ENCODE measurements at places on chromosomes 7 and 10.

- no peak for DNase-seq
Observed at GRCh38 chr7:37853468-37853867, 5.1 kb downstream of the NME8 start.

DNA sequence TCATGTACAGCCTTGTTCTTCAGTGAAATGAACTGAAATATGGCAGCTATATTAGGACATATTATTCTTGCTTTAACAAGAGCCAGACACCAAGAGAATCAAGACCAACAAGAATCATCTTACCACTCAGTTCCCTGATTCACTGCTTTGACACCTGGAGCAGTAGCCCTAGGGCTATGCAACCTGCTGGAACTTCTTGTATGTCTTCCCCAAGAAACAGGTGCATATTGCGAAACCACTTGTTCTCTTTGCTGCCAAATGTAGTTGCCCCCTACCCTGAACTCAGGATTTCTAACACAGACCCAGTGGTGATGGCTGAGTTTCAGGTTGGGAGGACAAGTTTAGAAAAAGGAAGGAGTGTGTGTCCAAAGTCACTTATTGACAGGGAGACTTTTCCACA is 46.1 kb downstream of the WIPF3 start:
- DNase-seq: no peak

GRCh38 chr10:120800528-120801323 is 50.4 kb upstream of the WDR11 start:
- DNase-seq: no peak

DNA sequence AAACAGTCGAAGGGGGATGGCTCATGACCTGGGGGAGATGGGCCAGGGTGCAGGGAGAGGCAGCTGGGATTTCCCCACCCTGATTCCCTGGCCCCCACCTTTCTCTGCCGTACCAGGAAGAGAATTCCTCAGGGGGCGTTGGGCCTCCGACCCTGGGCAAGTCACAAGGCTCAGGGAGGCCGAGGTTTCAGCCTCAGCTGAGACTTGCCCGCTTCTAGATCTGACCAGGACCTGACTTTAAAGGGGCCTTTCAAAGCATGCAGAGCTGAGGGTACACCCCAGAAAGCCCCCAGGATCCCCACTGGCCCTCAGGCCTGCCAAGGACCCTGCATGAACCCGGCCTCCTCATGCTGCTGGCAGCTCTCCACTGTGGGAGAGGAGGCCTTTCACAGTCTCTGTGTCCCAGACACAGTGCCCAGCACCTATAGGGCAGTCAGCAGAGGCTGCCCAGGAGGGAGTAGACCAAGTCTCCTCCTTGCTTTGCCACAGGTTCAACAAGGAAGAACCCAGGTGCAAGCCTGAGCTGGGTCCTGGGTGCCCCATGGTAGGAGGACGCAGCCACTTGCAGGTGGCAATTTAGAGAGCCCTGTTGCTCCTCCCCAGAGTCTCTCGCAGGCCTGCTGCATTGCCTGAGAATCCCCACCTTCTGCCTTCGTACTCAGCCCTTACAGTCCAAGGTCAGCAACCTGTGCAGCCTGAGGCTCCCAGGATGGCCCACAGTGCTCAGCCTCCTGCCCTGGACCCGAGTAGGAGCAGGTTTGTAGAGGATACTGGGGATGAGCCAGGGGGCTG is 89.3 kb downstream of the CHST15 start:
- DNase-seq: no peak

DNA sequence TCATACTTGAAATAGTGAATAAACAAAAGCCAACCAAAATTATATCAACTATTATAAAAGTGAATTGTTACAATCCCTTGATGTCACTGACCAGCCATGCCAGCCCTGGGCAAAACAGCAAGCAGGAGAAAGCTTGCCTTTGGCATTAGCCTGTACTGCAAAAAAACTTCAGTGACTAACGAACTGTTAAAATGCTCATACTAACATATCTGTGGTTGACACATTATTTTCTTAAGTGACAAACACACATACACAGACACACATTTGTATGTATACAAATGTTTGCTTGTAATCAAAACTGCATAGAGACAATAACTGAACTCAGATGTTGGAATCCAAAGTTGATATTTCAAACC is 29.5 kb downstream of the CHCHD3 start:
- DNase-seq: peak; percentile 48

GRCh38 chr7:55343002-55343781 is 21.9 kb upstream of the LANCL2 start:
- no peak for DNase-seq

DNA sequence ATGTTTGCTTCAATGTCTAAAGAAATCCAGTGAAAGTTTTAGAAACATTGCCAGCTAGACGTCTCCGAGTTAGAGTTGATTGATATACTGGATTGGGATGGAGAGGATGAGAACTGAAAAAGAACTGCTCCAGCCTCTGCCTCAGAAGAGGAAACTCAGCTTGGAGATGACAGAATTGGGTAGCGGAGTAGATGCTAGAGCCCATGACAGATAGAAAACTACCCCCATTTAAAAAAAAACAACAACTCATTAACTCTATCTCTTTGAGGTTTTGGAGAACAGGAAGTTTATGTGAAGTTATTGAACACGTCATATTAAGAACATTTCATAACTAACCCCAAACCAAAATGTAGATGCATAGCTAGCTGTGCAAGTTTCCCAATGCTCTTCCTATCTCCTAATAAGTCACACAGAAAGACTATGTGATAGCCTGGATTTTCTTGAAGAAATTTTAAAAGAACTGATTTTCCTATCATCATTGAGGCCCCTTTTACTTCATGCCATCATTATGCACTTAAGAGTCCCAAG is 28.3 kb upstream of the AFAP1L2 start:
- DNase-seq: no peak

DNA sequence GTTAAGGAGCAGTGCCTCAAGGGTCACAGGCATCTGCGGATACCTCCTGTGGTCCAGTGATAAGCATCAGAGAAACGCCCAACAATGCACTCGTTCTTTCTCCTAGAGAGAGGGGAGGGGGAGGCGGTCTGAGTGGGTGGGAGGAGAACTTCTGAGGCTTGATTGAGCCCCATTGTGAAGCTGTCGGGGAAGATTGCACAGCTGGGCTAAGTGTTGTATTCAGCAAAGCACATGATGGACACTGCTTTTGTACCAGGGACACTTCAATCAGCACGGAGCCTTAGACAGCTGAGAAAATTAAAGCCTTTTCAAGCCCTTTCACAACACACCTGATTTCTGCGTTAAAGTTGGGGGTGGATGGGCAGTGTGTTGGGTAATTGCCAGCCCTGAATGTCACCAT is 230.3 kb upstream of the GHITM start:
- no peak for DNase-seq

DNA sequence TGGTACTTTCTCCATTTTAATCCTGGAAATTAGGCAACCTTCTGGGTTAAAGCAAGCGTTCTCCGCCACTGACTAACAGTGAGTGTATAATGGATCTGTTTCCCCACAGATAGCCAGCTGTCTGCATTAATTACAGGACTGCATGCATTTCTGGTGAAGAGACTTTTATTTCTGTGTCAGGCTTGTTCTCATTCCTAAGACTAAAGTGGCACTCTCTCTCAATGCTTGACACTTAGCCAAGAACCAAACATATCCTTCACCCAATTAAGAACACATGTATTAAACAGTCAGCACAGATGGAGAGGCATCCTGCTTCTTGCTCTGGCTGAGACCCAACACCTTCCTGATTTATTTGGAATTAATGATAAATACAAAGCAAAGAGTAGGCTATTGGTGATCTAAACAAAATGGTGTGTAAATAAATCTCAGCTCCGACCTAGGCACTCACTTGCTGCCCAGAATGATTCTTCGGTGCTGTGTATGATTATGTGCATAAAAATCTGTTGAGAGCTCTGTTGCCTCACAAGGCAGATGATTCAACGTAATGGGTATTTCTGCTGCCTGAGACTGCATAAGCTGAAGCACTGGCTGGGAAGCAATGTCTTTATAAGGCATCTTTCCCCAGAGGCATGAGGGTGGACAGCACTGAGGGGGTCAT is 16.8 kb downstream of the CALU start:
- DNase-seq: peak; percentile 99

DNA sequence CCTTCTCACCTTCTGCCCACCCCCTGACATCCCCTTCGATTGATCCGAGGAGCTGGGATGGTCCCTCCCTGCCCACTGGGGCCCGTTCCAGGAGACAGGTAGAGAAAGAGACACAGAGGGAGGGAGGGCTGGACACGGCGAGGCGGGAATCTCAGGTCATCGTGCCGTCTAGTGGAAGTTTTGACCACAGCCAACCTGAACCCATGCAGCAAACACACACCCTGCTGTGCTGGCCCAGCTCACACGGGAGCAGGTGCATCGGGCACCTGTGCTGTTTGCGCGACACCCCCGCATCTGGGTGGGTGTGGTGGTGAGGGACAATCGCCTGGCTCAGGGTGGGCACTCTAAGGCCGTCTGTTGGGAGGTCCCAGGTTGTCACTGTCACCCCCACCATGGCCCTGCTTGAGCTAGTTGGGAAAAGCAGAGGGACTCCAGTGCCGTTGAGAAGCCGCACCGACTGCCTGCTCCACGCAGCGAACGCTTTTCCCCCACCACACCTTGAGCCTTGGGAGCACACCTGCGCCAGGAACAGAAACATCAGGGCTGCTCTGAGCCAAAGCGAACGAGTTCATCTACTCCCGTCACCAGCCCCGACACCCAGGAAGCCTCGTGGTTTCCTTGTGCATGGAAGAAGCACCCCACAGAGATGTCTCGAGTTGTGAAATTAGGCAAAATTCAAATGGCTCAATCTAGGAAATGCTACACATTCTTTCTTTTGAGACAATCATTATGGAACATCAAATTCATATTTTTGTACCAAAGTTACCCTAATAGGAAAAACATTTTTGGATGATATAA is 285.8 kb downstream of the DNAJB6 start:
- no peak for DNase-seq

DNA sequence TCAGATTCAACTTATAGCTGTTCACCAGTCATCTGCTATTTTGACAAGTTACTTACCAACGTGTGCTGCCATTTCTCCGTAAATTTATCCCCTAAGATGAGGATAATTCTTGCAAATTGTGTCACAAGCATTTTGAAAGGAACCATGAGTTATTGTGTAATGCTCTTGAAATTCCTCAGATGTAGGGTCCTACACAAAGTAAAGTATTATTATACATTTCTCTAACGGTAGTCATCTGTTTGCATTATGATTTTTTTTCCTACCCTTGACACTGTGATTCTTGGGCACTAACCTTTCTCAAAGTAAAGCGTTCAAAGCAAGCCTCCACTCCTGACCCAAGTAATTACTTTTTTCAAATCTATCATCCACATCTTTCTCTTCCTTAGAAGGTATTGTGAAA is 8.1 kb downstream of the HERC4 start:
- DNase-seq: peak; percentile 28

GRCh38 chr7:146115548-146115850 is 1.1 kb upstream of the CNTNAP2 start:
- DNase-seq: no peak

DNA sequence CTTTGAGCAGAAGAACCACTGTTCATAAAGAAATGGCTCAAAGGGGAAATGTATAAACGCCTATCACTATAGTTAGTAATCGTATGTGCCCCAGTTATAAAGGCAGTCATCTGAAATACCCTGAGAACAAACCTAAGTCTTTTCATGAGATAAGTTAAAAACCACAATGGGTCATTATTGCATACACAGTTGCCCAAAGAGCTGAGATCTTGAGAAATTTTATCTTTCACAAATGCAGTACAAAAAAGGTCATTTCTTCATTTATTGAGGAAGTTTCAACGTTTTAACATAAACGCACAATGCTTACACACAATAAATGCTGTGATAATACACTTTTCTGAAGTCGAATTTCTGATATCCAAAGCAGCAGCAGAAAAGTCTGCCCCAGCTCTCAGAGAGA is 114.4 kb downstream of the MICU1 start:
- DNase-seq: no peak

DNA sequence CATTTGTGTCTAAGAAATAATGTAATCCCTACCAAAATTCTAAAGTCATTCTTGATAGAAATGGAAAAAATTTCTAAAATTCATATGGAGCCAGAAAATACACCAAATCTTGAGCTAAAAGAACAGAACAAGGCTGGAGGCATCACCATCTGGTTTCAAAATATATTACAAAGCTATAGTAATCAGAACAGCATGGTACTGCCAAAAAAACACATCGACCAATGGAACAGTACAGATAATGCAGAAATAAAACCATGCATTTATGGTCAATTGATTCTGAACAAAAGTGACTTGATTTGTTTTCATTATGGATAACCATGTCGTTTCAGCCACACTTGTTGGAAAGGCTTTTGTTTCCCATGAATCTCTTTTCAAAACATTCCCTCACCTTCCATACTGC is 7.0 kb upstream of the WDFY4 start:
- DNase-seq: no peak

DNA sequence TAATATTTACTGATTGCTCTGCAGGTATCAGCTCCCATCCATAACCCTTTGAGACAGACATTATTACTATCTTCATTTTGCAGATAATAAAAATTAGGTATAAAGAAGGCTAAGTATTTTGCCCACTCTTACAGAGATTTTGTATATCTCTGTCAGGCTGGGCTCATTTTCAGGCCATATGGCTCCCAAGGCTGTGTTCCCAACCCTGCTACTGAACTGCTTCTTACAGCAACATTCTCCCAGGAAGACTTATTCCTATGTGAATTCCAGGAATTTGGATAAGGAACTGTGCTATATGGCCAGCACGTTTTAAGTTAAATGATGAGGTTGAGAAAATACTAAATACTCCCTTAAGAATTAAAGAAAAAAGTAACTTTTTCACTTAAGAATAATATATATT is 1.9 kb upstream of the TMEM106B start:
- no peak for DNase-seq

- no peak for DNase-seq
Observed at GRCh38 chr7:18468795-18469194, 26.8 kb upstream of the HDAC9 start.

DNA sequence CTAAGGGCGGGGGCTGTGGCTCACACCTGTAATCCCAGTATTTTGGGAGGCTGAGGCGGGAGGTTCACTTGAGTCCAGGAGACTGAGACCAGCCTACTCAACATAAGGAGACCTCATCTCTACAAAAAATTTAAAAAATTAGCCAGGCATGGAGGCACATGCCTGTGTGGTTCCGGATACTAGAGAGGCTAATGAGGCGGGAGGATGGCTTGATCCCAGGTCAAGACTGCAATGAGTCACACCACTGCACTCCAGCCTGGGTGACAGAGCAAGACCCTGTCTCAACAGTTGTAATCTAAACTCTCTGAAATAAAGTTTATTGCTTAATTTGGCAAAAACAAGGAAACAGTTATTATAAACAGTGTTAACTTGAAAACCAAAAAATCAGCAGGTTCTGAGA is 123.3 kb downstream of the USP6NL start:
- no peak for DNase-seq

DNA sequence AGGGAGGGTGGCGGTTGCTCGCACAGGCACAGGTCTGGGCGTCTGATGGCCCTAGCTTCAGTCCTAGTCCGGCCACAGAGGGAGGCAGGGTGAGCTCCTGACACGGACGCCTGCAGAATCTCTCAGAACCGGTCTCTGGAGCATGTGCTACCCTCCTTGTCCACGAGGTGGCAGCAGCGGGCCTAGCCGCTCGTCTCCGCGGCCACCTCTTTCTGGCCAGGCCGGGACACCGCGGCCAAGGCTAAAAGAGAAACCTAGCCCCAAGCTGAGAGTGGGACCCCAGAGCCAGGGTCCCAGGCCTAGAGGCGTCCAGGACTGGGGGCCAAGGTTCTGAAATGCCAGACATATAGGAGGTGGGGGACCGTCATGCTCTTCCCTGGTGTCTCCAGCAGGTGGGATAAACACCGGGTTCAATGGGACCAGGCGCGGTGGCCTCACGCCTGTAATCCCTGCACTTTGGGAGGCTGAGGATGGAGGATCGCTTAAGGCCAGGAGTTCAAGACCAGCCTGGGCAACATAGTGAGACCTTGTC is 3.2 kb upstream of the LAT2 start:
- DNase-seq: peak; percentile 58

- no peak for DNase-seq
Observed at GRCh38 chr10:95168694-95169093, 25.3 kb upstream of the ACSM6 start.

Measured in AG10803 (cell line).